ENCODE measurements at places on chromosomes 7 and 10.

- DNase-seq = no peak
Measured at GRCh38 chr10:17479822-17480221, 25.4 kb upstream of the ST8SIA6 start.

GRCh38 chr7:129644634-129645230, 33.2 kb downstream of the NRF1 start:
- DNase-seq = peak; percentile 78

GRCh38 chr7:102427019-102427405, 6.4 kb upstream of the ORAI2 start:
- DNase-seq = no peak

DNA sequence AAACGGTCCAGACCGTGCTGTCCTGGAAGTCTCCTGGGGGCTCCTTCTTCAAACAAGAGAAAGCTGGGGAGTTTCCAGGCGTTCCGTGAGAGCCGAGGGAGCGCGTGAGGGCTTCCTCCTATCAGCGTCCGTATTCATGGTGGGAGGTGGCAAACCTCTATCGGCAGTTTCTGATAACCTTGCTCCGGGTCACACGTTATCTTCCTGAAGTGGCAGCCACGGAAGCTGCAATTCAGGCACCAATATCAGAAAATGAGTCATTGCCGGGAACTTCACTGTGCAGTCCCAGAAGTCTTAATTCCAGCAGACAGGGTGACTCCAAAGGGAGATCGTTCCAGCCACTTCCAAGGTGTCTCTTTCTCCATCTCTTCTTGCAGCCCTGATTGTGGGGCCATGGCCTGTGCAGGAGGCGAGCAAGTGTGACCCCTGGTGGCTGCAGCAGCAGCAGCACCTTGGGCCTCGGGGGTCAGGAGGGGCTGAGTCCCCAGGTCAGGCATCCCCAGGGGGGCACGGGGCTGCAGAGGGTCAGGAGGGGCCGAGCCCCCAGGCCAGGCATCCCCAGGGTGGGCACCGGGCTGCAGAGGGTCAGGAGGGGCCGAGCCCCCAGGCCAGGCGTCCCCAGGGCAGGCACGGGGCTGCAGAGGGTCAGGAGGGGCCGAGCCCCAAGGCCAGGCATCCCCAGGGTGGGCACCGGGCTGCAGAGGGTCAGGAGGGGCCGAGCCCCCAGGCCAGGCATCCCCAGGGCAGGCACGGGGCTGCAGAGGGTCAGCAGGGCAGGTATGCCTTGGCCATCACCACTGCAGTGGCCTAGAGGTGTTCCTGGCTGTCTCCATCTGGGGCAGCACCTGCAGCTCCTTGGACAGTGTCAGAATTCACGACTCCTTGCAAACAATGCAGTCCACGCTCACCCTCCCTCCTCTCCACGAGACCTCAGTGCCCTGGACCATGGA, 538.7 kb downstream of the DNAJB6 start:
- DNase-seq = peak; percentile 16

DNA sequence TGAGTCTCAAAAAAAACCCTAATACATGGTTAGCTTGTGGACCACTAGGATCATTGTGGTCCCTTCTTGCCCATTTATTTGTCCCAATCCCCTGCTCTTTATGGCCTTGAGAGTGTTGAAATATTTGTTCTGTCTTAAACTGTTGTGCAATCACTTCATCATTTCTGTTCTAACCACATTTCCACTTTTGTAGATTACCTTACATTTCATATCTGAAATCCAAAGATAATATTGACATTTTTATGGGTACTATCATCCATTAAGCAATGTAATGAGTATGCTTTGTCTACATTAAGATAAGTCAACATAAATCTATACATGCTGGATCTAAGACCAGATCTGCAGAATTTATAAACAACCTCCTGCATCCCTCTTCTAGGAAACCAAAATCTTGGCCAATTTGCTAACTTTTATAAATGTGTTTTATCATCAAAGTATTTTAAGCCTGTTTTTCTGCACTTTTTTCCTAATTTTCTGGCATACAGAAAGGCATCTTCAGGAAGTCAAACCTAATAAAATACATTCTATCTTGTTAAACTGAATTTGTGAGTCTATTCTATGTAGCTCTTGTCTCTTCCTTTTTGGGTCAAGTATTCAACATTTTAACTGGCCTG, 359.4 kb upstream of the CELF2 start:
- no peak for DNase-seq

- DNase-seq = no peak
Measured at GRCh38 chr7:102897856-102898531, 14.8 kb upstream of the LRRC17 start.

All from NCI-H1092 treated with DMSO at 0.1 percent for 48 hours (cell line).